Ureter (tissue), 1 donor: ENCODE measurements at places on chromosomes 12 and 14. TPM values are rescaled to one million over a fixed set of nuclear protein-coding genes. Genes with fewer than 3 reads are reported as not detected.

Gene HIGD1C
- total RNA-seq = not detected

Gene HNRNPC
- total RNA-seq = 591 TPM

Gene ACACB
- total RNA-seq = 67.3 TPM

Gene MGP
- 500 TPM for total RNA-seq

Gene OR10AD1
- total RNA-seq = not detected
